SJCRH30 (cell line): ENCODE measurements at places on chromosomes 6 and 20. TPM values are rescaled to one million over a fixed set of nuclear protein-coding genes. Genes with fewer than 3 reads are reported as not detected.

- peaks cover 12% of the 10 kb centered on the region; the same call in 1 of the 2 replicates for H3K27me3 ChIP-seq
- no peak overlapping the region for H3K27ac ChIP-seq
- H3K4me1 ChIP-seq, result no peaks in the 10 kb centered on the region
- no peaks in the 10 kb centered on the region for H3K36me3 ChIP-seq
- DNase-seq, result no peak
- no peak overlapping the region for H3K4me3 ChIP-seq
Measured at GRCh38 chr6:161889324-161889723, 615.5 kb upstream of the AGPAT4 start.

DNA sequence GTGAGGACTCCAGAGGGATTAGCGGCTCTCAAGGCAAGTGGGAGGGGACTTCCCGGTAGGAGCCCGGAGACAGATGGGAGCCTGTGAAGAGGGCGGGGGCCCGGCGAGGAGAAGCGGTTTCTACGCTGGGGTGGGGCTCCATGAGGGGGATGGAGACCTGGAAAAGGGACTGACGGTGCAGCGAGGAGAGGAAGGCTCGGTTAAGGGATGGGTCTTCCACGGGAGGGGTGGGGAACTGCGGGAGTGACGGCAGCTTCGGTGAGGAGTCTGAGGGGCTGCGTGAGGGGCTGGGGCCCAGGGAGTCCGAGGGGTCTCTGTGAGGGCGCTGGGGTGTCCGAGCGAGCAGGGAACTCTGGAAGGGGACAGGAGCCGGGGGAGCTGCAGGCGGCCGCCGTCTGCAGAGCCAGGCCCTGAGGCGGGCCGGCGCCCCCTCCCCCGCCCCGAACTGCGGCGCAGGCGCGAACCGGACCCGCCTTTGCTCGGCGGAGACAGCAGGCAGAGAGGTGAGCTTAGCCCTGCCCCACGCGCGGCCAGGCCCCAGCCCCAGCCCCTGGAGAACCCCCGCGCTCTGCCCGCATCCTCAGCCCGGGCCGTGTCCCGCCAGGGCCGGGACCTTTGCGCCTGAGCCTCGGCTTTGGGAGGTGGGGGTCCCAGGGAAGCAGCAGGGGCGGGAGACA lies at the start of gene NRSN2:
NRSN2 (plus strand) TSS at position 472 of the 677 bp plus-strand sequence. CDS start 2,533 bp downstream, outside the sequence.
- peak; percentile 79 for DNase-seq
- H3K27ac ChIP-seq, result peak within 1 kb of the TSS; percentile 90
- H3K36me3 ChIP-seq, result no peaks in the 10 kb centered on the region
- H3K4me1 ChIP-seq, result peaks cover 6% of the 10 kb centered on the region; the same call in 1 of the 2 replicates

Gene NKX2-2
- not detected in 2 replicates for total RNA-seq

DNA sequence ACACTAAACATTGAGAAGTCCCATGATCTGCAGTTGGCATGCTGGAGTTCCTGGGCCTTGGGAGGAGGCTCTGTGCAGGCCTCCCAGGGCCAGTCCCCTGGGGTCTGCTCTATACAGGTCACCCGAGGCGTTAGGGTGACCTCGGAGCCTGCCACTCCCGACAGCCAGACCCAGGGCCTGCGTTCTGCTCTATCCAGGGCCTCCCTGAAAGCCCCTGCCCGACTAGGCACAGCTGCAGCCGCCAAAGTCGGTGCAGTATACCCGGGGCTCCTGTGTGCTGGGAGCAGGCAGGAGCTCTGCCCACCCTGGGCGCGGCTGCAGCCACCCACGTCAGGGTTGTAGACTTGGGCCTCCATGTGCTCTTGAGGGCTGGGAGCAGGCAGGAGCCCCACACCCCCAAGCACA lies 6.3 kb upstream of the OR14J1 start:
- no peak overlapping the region for H3K27ac ChIP-seq
- DNase-seq, result peak; percentile 11
- H3K36me3 ChIP-seq, result no peaks in the 10 kb centered on the region
- no peaks in the 10 kb centered on the region for H3K27me3 ChIP-seq
- no peak overlapping the region for H3K4me3 ChIP-seq

Gene COX4I2
- not detected in 2 replicates for total RNA-seq

Gene TASP1
- 7.1 and 7.2 TPM in 2 replicates for total RNA-seq

GRCh38 chr6:13457577-13457976 lies 29.8 kb downstream of the GFOD1 start:
- H3K27me3 ChIP-seq, result no peaks in the 10 kb centered on the region
- H3K4me1 ChIP-seq, result peaks cover 11% of the 10 kb centered on the region
- DNase-seq, result no peak

GRCh38 chr20:20363434-20363798 lies 4.5 kb upstream of the INSM1 start:
- no peaks in the 10 kb centered on the region for H3K36me3 ChIP-seq
- no peak overlapping the region for H3K4me3 ChIP-seq
- no peaks in the 10 kb centered on the region for H3K27me3 ChIP-seq
- no peak overlapping the region for H3K27ac ChIP-seq
- DNase-seq, result no peak
